ENCODE measurements at places on chromosomes 7 and 10.

DNA sequence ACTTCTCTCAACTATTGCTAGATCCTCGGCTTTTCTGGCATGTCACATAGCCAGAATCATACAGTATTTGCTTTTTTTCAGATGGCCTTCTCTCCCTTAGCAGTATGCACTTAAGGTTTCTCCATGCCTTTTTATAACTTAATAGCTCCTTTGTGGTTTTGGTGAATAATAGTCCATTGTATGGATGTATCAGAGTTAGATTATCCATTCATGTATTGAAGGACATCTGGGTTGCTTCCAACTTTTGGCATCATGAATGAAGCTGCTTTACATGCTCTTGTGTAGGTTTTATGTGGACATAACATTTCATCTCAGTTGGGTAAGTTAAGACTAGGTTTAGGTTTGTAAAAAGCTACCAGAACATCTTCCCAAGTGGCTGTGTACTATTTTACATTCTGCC lies 4.6 kb downstream of the ATP5F1C start:
- DNase-seq, result no peak

- DNase-seq, result peak; percentile 27
Observed at GRCh38 chr7:2645274-2645868, 13.6 kb downstream of the TTYH3 start.

DNA sequence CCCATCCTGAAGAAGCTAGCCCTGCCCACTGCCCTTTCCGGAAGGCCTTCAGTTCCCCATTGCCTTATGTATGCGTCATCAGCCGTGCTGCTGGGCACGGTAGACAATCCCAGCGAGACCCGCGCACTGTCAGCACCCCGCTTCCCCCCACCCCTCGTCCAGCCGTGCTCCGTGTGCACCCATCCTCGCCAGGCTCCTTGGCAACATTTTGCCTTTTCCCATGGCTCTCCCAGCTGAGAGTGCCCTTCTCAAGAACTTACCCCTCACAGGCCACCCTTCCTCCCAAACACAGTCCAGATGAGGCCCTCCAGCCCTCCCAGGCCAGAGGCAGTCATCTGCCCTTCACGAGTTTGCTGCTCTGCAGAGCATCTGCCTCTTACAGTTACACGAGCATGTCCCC lies 633.8 kb upstream of the FOXK1 start:
- no peak for DNase-seq

GRCh38 chr7:157122800-157123495 lies 15.8 kb upstream of the UBE3C start:
- no peak for DNase-seq

DNA sequence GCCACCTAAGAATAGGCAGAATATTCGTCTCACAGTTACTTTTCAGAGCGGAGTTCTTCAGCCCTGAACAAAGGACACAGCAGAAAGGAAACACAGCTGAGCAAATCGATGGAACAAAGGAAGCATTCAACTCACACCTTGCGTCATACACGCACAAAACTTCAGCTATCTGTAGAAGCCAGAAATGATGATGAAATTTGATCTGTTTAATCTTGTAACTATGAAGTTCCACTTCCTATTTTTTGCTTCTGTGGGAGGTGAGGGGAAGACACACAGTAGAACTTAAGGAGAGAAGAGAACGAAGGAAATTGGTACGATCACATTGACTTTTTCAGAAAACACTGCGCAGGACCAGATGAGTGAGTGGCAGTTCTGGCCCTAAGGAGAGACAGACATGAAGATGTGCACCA lies 26.2 kb downstream of the FAM171A1 start:
- no peak for DNase-seq

DNA sequence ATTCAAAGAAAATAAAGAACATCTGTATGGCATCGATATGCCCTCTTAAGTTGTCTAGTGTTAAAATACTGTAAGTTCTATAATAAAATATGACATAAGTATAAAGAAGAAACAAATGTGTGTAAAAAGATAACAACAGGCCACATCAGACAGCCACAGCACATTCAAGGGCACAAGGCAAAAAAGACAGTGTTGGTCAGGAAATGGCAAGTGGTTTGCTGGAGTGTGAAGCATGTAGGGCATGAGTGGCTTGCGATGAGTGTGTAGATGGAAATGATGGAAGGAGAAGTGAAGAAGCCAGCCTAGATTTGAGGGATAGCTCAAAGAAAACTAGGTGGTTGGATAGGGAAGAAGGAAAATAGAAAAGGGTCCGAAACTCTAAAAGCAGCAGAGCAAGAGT lies 341.6 kb downstream of the CRPPA start:
- no peak for DNase-seq

GRCh38 chr10:71260622-71261325 lies 48.4 kb downstream of the UNC5B start:
- DNase-seq, result no peak

DNA sequence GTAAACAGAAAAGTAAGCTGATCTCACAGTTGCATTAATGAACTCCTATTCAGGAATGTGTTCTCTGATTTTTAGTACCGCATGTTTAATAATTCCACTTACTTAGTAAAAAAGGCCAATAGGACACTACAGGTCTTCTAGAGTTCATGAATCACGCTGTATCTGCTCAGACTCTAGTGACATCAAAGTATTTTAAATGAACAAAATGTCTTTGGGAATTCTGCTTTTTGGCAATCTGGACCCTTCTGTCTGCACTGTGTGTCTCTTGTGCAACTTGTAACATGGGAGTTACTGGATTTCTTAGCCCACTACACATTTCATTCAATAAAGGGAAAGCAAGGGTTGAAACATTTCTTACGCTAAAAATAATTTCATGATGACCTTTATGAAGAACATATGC lies 50.2 kb downstream of the RABGEF1 start:
- no peak for DNase-seq

GRCh38 chr10:21347043-21347784 lies 178.3 kb downstream of the SKIDA1 start:
- DNase-seq, result no peak

- DNase-seq, result no peak
Observed at GRCh38 chr7:117283371-117283770, 39.5 kb downstream of the WNT2 start.

DNA sequence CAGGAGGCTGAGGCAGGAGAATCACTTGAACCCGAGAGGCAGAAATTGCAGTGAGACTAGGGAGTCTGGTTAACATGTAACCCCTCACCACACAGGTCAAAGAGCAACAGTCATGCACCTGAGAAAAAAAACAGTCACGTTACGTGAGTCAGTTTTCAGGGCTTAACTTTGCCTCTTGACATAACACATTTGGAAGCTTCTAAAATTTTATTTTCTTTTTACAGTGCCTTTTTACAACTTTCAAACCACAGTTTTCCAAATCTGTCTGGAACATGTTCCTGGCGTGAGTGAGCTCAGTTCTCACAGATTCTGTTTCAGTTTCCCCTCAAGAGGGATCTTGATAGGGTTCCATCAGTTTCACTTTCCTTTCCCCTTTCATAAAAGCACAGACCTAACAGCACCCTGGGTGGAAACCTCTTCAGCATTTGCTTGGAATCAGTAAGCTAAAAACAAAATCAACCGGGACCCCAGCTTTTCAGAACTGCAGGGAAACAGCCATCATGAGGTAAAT lies 4.4 kb downstream of the IFIT3 start:
- DNase-seq, result peak; percentile 33

DNA sequence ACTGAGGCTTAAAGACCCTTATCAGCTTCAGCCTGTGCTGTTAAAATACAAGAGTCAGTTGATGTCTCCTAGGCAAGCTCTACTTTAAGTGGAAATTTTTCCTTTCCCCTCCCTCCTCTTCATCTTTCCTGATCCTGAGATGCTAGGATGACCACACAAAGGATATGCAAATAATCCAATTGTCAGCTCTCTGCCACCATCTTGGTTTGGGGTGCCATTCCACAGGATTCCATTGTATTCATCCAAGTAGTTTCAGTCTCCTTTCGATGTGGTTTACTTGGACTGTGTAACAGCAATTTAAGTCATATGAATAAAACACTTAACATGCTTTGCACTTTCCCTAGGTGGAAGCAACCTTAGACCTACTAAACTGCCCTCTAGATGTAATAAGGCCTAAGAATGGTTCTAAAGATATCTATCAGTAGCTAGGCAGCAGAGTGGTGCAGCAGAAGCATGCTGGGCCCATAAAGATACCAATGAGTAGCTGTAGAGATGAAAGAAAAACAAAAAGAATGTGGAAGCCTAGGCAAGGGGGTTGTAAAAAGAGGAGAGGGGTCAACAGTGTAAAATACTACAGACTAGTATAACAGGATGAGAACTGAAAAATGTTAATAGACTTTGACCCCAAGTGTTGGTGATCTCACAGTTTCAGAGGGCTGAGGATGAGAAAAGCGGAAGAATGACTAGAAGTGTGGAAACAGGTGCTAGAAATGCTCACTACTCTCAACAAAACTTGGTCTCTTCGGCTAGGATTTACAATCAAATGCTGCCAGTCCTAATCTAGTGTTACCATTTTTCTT lies 2.4 kb upstream of the CFAP69 start:
- DNase-seq, result no peak

GRCh38 chr10:69056536-69057260 lies 31.2 kb upstream of the SRGN start:
- no peak for DNase-seq

DNA sequence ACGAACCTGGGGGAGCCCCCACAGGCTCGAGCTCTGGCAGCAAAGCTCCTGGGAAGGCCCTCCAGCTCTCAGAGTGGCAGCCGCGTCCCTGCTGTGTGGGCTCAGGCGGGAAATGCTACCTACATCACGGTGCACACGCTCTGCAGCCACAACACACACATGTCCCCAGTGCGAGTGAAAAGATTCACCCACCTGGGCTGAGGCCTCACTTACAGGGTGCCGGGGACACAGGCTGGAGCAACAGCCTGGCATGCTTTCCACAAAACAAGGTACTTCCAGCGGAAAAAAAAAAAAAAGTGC lies 410.4 kb upstream of the FOXK1 start:
- DNase-seq, result no peak

- peak; percentile 71 for DNase-seq
Observed at GRCh38 chr10:104274762-104275721, 6.1 kb downstream of the GSTO2 start.

DNA sequence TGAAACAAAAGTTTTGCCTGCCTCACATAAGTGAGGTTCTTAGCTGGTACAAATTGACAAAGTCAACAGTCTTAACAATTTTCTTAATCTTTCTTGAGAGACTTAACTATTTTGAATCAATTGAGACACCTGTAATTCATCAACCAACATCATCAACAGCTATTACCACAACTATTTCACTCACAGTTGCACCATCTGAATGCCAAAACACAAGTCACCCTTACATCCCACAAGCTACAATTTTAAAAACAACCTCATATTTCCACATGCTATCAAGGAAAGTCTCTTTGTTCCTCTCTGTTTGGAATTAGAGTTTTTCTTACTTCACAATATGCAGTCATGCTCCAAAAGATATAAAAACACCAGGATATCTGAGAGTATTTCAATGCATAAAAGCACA lies 4.9 kb downstream of the SMURF1 start:
- no peak for DNase-seq

All from activated CD4-positive, alpha-beta T cell treated with anti-CD3 and anti-CD28 coated beads for 48 hours (primary cell).